ENCODE measurements at places on chromosomes 13 and 19.
A peak's percentile ranks its signal among the peaks of the same experiment; 100 is the strongest.

DNA sequence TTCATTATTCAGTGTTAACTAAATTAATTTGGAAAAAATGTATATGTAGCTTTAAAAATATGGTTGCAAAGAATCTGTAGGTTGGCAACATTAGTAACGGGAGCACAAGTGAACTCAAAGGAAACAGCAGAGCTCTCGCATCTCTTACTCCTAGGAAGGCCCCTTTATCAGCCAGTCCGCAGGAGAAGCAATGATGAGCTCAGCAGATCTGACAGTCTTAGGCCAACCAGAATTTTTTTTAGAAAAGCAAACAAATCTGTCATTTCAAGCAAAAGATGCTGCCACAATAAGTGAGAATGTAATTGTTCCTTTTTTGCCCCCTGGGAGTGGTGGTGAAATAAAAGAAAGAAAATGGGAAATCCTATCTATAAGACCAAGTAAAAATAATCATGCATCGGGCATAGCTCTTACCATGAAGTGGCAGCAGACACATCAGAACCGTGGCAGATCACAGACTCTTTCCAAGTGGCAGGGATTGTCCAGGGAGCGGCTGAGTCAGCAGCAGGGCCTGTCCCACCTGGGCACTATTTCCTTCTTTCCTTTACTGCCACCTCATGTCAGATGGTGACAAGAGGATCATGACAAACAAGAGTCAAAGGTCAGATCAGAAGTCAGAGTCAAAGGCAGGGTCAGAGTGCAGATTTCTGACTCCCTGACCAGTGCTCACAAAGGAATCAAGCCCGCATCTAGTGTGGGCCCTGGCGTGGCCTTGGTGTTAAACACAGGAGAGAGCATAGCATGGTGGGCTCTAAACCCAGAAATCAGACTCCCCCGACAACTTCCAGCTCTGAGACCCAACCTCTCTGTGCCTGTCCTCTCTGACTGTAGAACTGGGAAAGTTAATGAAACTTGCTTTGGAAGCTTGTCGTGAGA lies 84.0 kb upstream of the MTIF3 start:
- DNase-seq, result no peak
- no peaks in the 10 kb centered on the region for H3K27me3 ChIP-seq
- no peak overlapping the region for H3K27ac ChIP-seq
- H3K4me3 ChIP-seq, result no peak overlapping the region

DNA sequence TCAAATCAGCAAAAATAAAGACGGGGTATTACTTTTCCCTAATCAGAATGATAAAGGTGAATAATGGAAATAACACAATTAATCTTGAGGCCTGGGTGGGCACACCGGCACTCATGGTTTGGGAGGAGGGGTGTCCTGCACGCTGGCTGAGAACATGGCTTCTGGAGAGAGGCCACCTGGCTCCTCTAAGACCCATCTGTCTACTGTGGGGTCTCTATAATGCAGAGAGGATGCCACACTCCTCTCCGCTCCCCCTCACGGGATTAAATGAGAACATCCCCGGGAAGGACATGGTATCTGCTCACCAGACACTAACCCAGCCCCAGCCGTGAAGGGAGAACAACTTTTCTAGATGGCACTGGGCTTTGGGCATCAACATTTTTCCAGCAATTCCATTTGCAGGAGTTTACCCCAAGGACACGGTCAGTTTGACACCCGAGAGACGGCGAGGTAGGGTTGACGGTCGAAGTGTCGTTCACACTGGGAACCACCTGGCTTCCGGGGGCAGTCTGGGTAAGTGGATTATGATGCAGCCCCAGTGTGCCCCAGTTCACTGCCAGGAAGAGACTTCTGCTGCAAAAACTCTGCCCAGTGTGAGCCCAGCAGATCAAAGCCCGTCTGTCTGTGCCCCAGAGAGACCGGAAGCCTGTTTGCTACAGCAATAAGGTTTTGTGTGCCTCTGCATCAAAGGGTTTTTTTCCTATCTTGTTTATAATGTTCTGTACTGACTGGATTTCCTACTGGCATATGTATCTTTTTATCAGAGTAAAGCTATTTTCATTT lies 56.6 kb downstream of the CEBPG start:
- H3K4me1 ChIP-seq, result no peaks in the 10 kb centered on the region
- H3K36me3 ChIP-seq, result no peaks in the 10 kb centered on the region
- H3K4me3 ChIP-seq, result no peak overlapping the region
- H3K27ac ChIP-seq, result no peak overlapping the region
- no peaks in the 10 kb centered on the region for H3K27me3 ChIP-seq

GRCh38 chr19:4473011-4473762 lies 1.1 kb downstream of the HDGFL2 start:
- no peaks in the 10 kb centered on the region for H3K27me3 ChIP-seq
- no peak overlapping the region for H3K27ac ChIP-seq
- 0 out of 2 replicates have a peak, but pooled peaks cover 4% of the 10 kb centered on the region for H3K4me1 ChIP-seq
- DNase-seq, result no peak
- H3K4me3 ChIP-seq, result peak overlapping the region; percentile 96

- H3K4me3 ChIP-seq, result no peak overlapping the region
- H3K27ac ChIP-seq, result no peak overlapping the region
- DNase-seq, result no peak
- H3K27me3 ChIP-seq, result no peaks in the 10 kb centered on the region
- no peaks in the 10 kb centered on the region for H3K36me3 ChIP-seq
These were observed 30.8 kb downstream of the KLF2 start for GRCh38 chr19:16355293-16356043.

DNA sequence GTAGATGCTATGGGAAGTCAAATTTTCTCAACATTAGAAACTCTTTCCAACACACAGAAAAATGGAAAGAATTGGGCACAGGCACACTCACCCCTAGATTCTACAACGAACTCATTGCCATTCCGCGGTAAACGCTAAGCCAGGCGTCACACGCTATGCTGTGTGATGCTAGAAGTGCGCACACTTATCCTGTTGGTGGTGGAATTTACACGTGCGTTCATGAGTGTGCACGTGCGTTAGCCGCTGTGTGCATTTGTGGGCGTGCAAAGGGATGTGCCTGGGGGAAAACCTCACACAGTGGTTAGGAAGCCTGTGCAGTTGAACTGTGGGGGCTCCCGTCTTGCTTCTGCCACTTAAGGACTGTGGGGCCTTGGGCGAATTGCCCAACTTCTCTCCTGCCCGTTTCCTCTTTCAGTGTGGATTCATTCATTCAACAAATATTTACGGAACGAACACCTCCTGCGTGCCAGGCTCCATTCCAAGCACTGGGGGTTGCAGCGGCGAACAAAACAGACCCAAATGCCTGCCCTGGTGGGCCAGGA lies 7.7 kb downstream of the NFILZ start:
- H3K27ac ChIP-seq, result no peak overlapping the region
- no peaks in the 10 kb centered on the region for H3K36me3 ChIP-seq
- H3K4me3 ChIP-seq, result no peak overlapping the region

DNA sequence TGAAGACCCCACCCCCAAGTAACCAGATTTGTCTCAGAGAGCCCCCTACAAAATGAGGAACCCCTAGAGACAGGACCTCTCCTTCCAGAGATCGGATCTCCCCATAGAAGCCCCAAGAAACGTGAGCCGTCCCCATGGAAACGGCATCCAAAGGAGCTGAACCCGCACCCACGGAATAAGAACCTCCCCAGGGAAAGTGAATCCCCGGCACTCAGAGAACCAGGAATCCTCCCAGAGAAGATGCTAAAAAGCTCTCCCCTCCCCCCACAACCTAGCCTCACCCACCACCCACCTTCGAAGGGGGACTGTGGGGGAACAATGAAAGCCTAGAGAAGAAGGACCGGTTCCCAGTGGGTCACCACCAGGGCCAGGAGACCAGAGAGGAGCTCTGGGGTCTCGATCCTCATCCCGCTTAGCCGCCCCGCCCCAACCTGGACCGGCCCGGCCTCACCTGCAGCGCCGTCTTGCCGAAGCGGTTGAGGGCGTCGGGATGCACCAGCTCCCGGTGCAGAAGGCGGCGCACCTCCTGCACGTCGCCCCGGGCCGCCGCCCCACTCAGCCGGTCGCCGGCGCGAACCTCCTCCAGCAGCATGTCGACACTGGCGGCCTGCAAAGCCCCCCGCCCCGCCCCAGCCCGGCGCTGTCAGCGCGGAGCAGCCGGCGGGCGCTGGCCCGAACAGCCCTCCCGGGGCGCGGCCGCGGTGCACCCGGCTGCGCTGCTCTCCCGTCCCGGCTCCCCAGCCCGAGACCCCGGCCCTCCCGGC lies 535 bp downstream of the CDKN2D start:
- H3K4me1 ChIP-seq, result peaks cover 27% of the 10 kb centered on the region
- H3K36me3 ChIP-seq, result no peaks in the 10 kb centered on the region
- H3K27ac ChIP-seq, result no peak overlapping the region
- no peaks in the 10 kb centered on the region for H3K27me3 ChIP-seq
- DNase-seq, result peak; percentile 28
- H3K4me3 ChIP-seq, result peak overlapping the region; percentile 75

GRCh38 chr13:28329395-28330158 lies 165.4 kb downstream of the FLT1 start:
- no peaks in the 10 kb centered on the region for H3K36me3 ChIP-seq
- H3K4me3 ChIP-seq, result no peak overlapping the region
- no peak for DNase-seq
- no peaks in the 10 kb centered on the region for H3K4me1 ChIP-seq
- H3K27ac ChIP-seq, result no peak overlapping the region
- no peaks in the 10 kb centered on the region for H3K27me3 ChIP-seq

DNA sequence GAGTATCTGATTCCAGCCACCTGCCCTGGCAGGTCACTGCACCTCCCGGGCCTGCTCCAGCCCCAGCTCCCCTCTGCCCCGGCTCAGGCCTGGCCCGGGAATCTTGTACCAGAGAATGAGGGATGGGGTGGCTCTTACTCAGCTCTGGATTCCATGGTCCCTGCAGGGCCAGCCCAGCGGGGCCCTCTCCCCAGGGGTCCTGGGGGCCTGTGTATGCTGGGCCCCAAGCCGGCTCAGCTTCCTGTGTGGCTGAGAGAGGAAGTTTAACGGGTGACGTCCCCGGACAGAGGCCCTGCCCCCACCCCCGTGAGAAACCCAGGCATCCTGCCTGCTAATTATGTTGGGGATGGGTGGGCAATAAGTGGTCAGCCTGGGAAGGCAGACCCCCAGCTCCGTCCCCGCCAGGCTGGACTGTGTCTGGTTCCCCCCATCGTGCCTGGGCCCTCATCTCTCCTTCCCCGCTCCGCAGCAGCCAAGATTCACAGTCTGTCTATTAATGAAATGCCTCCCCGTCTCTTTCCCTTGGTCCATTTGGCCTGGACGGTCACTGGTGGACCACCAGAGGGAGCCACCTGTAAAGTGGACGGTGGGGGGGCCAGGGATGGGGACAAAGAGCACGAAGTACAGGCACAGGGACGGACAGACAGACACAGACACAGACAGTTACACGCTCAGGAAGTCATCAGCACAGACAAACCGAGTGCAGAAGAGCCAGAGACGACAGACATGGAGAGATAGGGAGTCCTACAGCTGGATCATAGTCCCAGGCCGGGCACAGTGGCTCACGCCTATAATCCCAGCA lies at the start of gene DENND1C:
Gene DENND1C, minus strand, starts transcription at position 247 of the 802 bp plus-strand sequence. Its CDS starts 92 bp downstream, at position 155.
- H3K36me3 ChIP-seq, result no peaks in the 10 kb centered on the region
- no peaks in the 10 kb centered on the region for H3K27me3 ChIP-seq
- H3K4me3 ChIP-seq, result peak within 1 kb of the TSS; percentile 74
- DNase-seq, result peak; percentile 55
- H3K4me1 ChIP-seq, result peaks cover 11% of the 10 kb centered on the region
- H3K27ac ChIP-seq, result peak within 1 kb of the TSS; percentile 16

GRCh38 chr19:14147797-14148605 lies 11.6 kb upstream of the ASF1B start:
- no peak overlapping the region for H3K27ac ChIP-seq
- no peaks in the 10 kb centered on the region for H3K36me3 ChIP-seq
- peaks cover 12% of the 10 kb centered on the region for H3K4me1 ChIP-seq
- H3K27me3 ChIP-seq, result no peaks in the 10 kb centered on the region

DNA sequence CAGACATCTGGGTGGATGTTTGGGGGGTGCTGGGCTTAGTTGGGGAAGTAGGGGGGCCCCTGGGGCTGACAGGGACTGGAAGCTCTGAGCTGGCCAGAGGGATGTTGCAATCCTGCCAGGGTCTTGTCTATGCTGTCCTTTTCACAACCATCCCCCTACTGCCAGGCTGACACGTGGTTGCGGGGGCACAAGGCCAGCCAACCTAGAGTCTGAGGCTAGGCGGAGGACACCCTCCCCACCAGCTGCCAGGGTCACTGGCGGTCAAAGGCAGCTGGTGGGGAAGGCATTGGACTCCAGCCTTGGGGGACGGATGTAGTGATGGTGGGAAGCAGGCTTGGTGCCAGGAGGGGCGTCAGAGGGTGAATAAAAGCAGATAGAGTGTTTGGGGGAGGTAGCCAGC lies 1.6 kb upstream of the APOC1 start:
- H3K36me3 ChIP-seq, result no peaks in the 10 kb centered on the region
- H3K27me3 ChIP-seq, result peaks cover 40% of the 10 kb centered on the region
- no peaks in the 10 kb centered on the region for H3K4me1 ChIP-seq
- H3K4me3 ChIP-seq, result no peak overlapping the region
- no peak overlapping the region for H3K27ac ChIP-seq

DNA sequence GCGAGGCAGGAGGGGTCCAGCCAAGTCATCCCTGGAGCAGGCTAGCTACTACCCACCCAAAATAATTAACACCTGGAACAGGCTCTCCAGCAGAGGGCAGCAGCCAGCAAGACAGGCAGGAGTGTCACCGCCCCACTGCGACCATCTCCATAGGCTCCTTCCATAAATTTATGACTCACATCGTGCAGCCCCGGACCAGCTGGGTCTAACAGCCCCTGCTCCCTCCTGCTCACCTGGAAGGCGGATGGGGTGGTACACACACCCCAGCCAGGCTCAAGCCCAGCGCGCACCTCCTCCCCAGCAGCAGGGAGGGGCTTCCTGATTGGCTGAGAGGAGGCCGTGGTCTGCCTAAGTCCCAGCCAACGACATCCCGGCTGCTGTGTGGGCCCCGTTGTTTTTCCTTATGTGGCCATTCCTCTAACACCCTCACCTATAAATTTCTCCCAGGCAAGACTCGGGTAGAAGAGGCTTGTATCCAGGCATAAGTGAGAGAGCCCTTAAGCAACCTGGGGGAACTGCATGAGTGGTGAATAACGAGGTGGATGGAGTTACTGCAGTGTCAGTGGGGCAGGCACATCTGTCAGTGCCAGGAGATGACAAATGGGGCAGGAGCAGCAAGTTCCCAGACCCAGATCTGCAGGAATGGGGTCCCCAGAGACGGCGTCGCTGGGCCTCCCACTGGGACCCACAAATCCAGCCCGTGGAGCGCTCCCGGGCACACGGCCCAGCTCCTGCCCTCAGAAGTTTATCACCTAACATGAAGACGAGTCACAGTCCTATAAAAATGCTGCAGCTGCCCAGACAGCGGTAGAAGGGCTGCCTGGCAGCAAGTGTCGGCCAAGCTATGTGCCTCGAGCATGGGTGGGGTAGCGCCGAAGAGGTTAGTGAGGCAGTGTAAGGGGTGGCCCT lies 43.1 kb downstream of the CEBPG start:
- H3K27me3 ChIP-seq, result no peaks in the 10 kb centered on the region
- no peaks in the 10 kb centered on the region for H3K36me3 ChIP-seq
- no peak overlapping the region for H3K27ac ChIP-seq
- no peak overlapping the region for H3K4me3 ChIP-seq

GRCh38 chr13:106865716-106866440 lies 297.9 kb upstream of the ARGLU1 start:
- H3K4me1 ChIP-seq, result no peaks in the 10 kb centered on the region
- no peaks in the 10 kb centered on the region for H3K36me3 ChIP-seq
- no peaks in the 10 kb centered on the region for H3K27me3 ChIP-seq
- H3K4me3 ChIP-seq, result no peak overlapping the region
- H3K27ac ChIP-seq, result no peak overlapping the region

- H3K36me3 ChIP-seq, result no peaks in the 10 kb centered on the region
- no peak for DNase-seq
- peaks cover 61% of the 10 kb centered on the region for H3K27me3 ChIP-seq
- H3K4me1 ChIP-seq, result peaks cover 7% of the 10 kb centered on the region
- H3K4me3 ChIP-seq, result no peak overlapping the region
- H3K27ac ChIP-seq, result no peak overlapping the region
These were observed 9.5 kb downstream of the CYP4F22 start for GRCh38 chr19:15517778-15518177.

GRCh38 chr13:101152184-101152583 lies 264.1 kb downstream of the NALCN start:
- no peaks in the 10 kb centered on the region for H3K36me3 ChIP-seq
- no peak overlapping the region for H3K4me3 ChIP-seq
- H3K27me3 ChIP-seq, result no peaks in the 10 kb centered on the region
